ENCODE measurements at places on chromosomes 1 and 21.

- DNase-seq, result no peak
Measured at GRCh38 chr1:178806665-178807300, 64.1 kb downstream of the ANGPTL1 start.

GRCh38 chr1:182622901-182623528 is 18.8 kb upstream of the RGS16 start:
- DNase-seq, result no peak

DNA sequence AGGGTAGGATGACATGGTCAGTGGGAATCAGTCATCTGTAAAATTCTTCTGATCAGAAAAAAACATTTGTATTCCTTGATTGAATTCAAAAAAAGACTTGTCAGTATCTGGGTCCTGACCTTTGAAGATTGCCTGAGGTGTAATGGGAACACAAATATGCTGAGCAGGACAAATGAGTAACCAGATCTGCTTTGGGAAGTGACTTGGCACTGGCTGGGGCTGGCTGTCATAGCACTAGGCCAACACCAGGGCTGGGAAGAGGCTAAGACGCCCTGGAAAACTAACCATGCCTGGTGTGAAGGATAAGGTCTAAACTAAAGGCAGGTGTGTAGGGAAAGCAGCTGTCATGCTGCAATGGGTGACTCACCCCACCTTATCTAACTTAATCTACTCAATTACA is 452.9 kb upstream of the BEND5 start:
- DNase-seq, result peak; percentile 1

DNA sequence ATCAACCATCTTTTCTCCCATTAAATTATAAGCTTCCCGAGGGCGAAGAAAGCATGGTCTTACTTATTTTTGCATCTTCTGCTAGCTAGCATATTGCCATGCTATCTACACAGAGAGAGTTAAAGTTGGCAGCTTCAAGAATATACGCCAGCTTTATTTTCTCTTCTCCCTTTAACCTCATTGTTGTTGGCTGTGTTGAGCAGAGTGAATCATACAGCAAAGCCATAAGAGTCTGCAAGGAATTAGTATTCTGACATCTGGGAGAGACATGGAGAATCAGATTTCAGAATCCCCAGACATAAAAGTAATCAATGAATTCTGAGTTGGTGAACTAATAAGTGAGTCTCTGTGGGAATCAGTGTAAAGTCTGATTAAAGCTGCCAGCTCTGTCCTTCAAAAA is 649.6 kb upstream of the PTBP2 start:
- DNase-seq, result no peak

DNA sequence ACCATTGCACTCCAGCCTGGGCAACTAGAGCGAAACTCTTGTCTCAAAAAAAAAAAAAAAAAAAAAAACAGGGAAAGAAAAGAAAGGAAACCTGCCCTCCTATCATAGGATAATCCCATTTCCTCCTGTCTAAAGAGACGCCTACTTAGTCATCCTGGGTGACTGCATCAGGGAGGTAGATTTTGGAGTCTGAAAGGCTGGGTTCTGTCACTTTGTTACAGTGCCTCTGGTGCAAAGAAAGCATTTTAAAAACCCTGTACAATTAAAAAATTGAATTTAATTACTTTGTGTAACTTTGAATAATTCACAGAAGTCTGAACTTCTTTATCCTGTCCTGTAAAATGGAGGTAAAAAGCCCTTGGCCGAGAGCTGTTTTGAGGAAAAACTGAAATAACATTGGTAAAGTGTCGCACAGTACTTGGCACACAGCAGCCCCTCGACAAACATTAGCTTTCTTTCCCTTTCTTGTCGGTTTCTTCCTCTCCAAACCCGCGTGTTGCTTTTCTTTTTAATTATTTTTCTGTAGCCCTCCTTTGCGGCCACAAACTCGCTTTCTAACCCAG is 657 bp upstream of the HDAC1 start:
- DNase-seq, result no peak

DNA sequence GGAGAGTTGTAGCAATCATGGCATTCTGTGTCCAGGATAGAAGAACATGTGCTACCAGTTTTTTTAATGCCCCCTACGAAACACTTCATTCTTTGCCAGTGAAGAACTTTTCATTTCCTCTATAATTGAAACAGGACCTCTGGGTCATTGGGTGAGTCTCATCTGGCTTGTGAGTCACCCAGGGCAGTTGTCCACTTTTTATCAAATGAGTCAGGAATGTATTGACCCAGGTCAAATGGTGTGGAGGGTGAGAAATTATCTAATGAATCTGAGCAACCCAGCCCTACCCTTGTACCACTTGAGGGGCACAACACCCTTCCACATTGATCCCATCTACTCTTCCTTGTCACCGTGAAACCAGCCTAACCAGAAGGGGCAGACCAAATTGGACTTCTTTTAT is 417.3 kb upstream of the PROX1 start:
- DNase-seq, result no peak

- DNase-seq, result no peak
Measured at GRCh38 chr1:67855444-67855843, 22.2 kb upstream of the GNG12 start.

DNA sequence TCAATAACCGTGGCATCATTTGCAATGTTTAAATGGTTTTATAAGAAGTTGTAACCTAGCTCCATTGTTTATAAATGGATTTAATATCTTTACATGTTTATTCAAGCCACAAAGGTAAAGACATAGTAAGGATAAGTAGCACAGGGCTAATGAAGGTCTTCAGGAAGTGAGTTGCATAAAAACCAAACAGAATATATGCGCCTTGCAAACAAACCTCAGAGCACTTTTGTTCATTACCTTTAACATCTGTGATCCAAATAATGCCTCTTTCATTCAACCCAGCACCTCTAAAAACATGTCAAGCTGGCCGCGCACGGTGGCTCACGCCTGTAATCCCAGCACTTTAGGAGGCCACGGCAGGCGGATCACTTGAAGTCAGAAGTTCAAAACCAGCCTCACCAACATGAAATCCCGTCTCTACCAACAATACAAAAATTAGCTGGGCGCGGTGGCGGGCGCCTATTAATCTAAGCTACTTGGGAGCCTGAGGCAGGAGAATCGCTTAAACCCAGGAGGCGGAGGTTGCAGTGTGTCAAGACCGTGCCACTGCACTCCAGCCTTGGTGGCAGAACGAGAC is 25.3 kb downstream of the BRINP3 start:
- DNase-seq, result no peak

- DNase-seq, result no peak
Measured at GRCh38 chr1:110309139-110309538, 30.0 kb upstream of the RBM15 start.

- DNase-seq, result no peak
Measured at GRCh38 chr21:44295163-44295573, 4.7 kb upstream of the PFKL start.

DNA sequence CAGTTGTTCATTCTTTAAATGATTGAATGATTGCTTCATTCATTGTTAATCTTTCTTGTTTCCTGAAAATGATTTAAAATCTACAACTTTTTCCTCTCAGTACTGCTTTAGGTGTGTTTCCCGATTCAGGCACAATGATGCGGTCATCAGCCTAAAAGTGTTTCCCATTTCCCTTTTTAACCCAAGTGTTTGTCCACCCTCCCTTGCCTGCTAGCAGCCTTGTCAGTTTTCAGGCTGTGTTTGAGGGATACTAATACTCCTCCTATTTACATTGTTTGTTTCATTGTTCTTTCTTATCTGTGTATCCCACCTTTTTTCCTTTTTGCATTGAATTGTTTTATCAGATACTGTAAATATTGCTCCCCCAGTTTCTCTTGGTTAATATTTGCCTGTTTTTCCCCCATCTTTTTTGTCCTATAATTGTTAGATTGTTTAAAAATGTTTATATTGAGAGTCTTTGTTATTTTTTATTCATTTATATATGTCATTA is 131.1 kb downstream of the KIAA0319L start:
- no peak for DNase-seq

- DNase-seq, result no peak
Measured at GRCh38 chr1:38152351-38153065, 105.9 kb upstream of the POU3F1 start.

DNA sequence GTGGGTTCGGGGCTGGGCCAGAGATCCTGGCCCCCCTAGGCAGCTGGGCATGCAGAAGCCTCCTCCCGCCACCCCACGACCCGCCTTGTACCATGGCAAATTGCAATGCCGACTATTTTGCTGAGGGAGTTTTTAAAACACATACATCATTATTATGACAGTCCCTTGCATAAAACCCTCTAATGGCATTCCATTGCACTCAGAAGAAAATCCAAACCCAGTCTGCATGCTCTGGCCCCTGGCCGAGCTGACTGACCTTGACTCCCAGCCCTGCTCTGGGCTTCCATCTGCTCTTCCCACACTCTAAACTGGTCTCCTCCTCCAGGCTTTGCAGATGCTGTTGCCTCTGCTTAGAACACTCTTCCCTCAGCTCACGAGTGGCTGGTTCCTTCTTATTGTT is 28.0 kb downstream of the PADI2 start:
- DNase-seq, result no peak
